T-helper 2 cell (primary cell): ENCODE measurements at places on chromosomes 2 and 18.

DNA sequence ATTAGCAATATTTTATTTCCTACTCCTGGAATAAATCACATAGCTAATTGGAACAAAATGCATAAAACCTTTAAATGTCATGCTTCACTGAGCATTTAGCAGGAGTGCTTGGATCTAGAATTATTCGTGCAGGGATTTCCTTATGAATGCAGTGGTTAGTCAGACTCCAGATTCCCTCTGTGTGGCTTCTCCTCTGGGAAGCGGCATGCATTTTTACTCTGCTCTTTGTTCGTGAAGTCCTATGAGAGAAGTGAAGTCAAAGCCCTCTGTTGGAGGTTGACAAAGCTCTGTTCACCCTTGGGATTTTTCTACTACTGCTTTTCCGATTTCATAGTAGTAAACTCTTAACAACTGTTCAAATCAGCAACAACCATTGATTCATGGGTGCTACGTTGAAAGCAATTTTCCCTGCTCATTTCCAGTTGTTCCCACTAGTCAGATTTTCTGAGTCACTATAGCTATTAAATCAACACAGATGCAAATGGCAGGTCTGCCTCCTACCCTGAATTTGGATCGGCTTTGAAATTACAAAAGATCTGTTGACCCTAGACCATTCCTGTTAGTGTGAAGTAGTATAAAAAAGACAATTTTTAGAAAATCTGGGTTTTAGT is 461.7 kb downstream of the STK39 start:
- no peak for DNase-seq

DNA sequence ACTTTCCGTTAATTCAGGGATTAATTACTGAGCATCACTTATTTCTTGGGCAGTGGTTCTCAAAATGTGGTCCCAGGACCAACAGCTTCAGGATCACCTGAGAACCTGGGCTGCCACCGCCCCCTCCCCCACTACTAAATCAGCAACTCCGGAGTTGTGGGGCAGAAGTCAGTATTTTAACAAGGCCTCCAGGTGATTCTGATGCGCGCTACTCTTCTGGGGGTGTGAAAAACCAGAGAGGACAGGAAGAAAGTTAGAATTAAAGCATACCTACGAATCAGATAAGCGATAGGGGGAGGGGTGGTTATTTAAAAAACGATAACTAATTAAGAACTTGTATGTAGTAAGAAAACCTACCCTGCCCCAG is 319 bp downstream of the ZSCAN30 start:
- no peak for DNase-seq

DNA sequence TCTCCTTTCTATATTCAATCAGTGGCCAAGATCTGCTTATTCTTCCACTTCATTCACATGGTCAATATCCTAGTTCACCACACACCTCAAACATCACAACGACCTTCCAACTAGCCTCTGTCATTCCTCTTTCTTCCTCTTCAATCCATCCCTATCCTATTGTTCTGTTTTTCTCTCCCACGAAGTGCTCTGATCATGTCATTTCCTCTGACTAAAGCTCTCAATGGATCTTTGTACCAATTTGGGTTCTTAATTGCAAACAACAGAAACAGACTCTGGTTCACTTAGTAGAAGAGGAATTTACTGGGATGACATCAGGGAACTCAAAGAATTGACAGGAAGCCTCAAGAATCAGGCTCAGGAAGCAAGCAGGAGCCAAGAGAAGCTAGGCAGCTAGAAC is 23.5 kb downstream of the WNT10A start:
- no peak for DNase-seq

- DNase-seq, result no peak
Measured at GRCh38 chr2:165268754-165269153, 29.5 kb downstream of the SCN2A start.

DNA sequence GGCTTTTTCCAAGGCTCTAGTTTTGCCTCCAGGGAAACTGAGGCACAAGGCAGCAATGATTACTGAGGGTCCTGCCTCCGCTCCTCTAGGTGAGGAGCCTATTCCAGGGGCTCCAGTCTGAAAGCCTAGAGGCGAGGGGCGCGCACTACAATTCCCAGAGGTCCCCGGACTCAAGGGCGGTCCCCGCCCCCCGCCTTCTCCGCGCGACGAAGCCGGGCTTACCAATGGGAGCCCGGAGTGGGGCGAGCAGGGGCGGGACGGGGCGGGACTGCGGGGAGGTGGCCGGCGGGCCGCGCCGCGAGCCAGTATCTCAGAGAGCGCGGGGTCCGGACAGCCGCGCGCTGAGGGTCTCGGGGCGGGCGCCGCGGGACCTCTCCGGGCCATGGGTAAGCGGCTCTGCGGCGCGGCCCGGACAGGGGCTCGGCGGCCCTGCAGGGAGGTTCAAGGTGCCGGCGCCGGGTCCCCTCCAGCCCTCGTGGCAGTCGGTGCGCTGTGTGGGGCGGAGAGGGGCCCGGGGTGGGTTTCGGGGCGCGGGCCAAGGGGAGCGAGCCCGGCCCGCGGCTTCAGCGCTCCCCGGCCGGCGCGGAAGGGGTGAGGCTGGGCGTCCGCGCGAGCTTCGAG is at the start of gene ARID5A:
Gene ARID5A, plus strand, starts transcription at position 308 of the 621 bp plus-strand sequence. Its CDS starts 75 bp downstream, at position 383.
- peak; percentile 91 for DNase-seq

- DNase-seq, result no peak
Measured at GRCh38 chr2:3777966-3778365, 74.6 kb downstream of the DCDC2C start.

DNA sequence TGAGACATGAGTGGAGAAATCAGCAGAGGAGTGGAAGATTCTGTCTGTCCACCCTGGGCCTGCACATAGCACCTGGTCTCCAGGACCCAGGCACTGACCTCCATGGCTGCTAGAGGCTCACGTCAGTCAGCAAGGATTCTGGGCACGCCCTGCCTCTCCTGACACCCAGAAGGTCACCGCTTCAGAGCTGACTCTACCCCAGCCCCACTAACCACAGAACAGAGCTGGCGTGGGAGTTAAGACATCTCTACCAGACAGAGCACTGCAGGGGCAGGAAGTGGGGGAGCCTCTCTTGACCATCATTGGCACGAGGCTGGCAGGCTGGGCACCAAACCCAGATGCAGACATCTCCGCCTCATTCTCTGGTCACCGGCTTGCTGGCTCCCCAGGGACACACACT is 3.0 kb downstream of the ADCY3 start:
- DNase-seq, result no peak

DNA sequence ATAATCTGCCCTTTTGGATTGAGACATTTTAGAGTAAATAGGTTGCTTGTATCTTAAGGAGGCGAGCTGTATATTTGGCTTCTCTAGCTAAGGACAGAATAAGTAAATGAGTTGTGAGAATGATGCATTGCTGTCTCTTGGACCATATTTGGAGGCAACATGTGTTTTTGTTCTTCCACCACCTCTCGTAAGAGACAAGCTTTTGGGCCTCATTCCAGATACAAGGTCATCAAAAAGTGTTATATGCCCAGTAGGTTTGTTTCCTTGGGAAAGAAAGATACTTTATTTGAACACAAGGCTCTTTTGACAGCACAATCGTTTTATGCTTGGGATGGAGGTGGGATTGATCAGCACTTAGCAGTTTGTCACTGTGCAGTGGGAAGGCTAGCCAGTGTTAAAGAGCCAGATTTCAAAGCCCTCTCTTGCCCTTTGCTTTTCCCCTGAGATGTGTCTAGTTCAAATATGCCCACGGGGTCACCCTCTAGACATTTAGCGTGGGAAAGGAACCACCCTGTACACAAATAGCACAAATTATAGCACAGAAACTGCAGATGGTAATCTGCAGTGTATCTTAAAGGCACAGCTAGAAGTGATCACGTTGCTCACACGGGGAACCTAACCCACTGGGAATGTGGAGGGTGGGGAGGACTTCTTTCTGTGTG is 131.3 kb downstream of the MAP4K4 start:
- no peak for DNase-seq

DNA sequence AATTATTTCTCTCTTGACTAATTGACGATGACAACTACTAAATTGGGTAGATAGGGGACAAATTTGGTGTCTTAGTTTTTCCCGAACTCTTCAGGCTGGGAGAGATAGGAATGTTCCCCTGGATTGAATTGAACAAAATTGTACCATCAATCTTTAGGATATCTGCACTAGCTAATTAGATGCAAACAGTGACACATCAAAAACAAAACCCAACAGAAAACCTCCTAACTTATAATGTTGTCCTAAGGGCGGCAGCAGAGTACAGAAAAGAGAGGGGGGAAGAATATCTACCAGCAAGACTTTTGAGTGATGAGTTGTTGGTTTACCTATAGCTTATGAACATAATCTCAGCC is 342.9 kb downstream of the INSIG2 start:
- DNase-seq, result no peak

DNA sequence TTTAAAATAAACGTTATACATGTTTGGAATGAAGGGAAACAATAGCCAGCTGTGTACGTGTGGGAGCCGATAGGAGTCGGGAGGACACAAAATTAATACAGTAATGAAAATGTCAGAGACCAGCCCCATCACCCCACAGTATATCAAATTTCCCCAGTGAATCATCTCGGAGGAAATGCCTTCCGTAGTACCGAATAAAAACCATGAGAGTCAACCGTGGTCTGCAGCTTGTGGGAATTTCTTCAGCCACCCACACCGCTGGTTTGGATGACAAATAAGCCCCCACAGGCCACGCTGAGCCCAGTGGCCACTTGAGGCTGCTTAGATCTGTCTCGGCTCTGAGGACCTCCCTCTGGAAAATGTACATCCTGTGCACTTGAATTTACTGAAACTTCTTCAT is 133.7 kb downstream of the COL6A3 start:
- no peak for DNase-seq

GRCh38 chr2:40004336-40004735 is 225.3 kb upstream of the THUMPD2 start:
- DNase-seq, result no peak

DNA sequence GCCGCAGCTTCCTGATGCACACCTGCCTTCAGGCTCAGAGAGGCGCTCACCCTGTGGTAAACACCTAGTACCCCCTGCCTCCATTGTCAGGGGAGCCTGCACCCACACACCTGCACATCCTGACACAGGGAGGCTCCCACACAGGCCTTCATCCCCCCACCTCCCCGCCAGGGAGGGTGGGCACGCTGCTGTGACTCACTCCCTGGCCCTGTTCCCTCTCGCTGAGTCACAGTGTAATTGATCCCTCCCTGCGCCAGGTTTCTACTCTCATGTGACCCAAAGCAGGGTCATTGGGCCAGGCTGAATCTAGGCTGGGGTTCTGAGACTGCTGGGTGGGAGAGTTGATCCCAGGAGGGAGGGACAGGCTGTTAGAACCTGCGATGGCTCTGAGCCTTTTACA is 8.5 kb upstream of the CELF4 start:
- no peak for DNase-seq

- DNase-seq, result no peak
Measured at GRCh38 chr2:110707386-110707965, 24.9 kb upstream of the ACOXL start.

GRCh38 chr2:241344925-241345651 is 11.0 kb upstream of the FARP2 start:
- no peak for DNase-seq

GRCh38 chr2:9385841-9386240 is 37.5 kb downstream of the ITGB1BP1 start:
- no peak for DNase-seq

- DNase-seq, result no peak
Measured at GRCh38 chr2:154554046-154554445, 144.4 kb upstream of the KCNJ3 start.

DNA sequence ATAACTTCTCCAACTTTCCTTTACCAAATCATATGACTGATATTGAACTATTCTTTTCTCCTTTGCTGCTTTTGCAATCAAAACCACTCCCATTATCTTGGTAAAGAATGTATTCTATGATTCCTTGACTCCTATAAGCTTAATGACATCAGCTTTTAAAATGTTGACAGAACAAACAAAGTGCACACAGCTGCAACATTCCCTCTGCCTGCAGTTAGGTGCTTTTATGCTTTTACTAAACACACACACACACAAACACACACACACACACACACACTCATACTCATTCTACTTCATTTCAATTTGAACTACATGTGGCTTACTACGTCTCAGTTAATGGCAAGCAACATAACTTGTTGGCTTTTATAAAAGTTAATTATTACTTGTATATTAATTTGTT is 946.6 kb downstream of the DPP10 start:
- no peak for DNase-seq

DNA sequence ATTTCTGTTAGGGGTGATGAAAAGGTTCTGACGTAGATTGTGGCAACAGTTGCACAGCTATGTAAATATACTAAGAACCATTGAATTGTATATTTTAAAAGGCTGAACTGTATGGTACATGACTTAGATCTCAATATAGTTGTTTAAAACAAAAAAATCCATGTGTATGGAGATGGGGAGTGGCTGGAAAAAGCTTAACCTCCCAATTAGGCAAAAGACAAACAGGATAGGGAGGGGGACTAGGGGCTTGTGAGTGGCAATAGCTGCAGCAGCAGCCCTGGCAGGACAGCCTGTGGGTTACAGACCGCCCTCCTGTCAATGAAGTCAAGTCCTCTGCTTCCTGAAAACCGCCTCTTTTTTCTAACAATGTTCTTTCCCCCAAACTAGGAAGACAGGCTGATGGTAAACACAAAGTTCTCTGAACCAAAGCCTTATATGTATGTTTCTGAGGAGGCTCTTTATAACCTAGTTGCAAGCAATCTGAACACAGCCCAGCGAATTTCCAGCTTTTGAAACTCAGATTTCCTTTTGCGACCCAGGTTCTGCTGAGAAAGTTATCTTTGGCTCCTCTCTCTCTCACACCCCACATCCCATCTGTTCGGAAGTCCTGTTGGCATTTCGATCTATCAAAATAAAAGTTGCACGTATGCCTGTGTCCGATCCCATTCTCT is 10.3 kb downstream of the ATP8B1 start:
- DNase-seq, result no peak

DNA sequence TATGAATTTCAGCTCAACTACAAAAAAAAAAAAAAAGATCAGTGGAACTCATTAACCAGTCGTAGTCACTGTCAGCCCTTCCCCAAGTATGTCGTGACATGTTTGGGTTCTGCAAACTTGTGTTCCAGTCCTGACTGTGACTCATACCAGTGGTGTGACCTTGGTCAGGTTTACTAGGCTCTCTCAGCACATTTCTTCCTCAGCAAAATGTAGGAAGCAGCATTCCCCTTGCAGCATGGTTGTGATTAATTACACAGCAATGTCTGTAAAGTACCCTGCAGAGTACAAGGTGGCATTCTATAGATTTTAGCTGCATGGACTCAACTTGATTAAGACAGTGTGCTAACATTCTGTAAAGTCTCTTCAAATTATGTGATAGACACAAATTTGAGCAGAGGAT is 156.9 kb downstream of the LAMA1 start:
- no peak for DNase-seq
